GM23338 (cell line): ENCODE measurements at places on chromosomes 4 and X. TPM values are rescaled to one million over a fixed set of nuclear protein-coding genes. Genes with fewer than 3 reads are reported as not detected.

Gene NAA11
- total RNA-seq = not detected in 2 replicates

Gene EDNRA
- total RNA-seq = 4.5 and 5.0 TPM in 2 replicates

Gene SPANXN4
- not detected in 2 replicates for total RNA-seq

Gene DCLK2
- total RNA-seq = 0.49 and 0.58 TPM in 2 replicates

Gene IL2RG
- not detected in 2 replicates for total RNA-seq

Gene DUSP9
- total RNA-seq = 3.4 and 3.9 TPM in 2 replicates

Gene NPNT
- 1.4 and 3.1 TPM in 2 replicates for total RNA-seq

Gene TMSB15A
- 81.3 and 89.1 TPM in 2 replicates for total RNA-seq

Gene MAGED4
- total RNA-seq = 22.2 and 57.3 TPM in 2 replicates

Gene AWAT2
- not detected in 2 replicates for total RNA-seq

Gene MRFAP1
- 154 and 168 TPM in 2 replicates for total RNA-seq

Gene TRIML2
- 46.8 and 57.8 TPM in 2 replicates for total RNA-seq

Gene KLKB1
- 10.9 and 22.7 TPM in 2 replicates for total RNA-seq
